ENCODE measurements at places on chromosomes 2 and 18. TPM values are rescaled to one million over a fixed set of nuclear protein-coding genes. Genes with fewer than 3 reads are reported as not detected.

DNA sequence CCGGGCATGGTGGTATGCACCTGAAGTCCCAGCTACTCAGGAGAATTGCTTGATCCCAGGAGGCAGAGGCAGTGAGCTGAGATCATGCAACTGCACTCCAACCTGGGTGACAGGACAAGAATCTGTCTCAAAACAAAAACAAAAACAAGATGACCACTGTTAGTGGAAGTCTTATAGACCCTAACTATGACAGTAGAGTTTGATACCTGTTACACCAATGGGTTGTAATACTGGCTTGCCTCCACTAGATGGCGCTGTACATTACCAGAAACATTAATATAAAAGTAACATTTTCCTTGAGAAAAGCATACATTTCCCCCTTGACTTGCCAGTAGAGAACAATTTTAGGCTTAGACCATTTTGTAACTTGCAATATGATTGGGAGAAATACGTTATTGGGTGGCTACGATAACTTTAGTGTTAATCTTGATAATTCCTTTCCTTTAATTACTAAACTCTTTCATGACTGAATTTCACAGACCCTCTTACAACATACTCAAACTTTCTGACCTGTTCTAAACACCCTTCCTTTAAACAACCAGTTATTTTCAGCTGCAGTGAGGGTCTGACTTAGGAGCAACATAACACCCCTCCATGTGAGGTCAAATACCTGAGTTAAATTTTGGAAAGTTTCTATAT, 19.5 kb downstream of the SLC25A52 start:
- H3K4me3 ChIP-seq: no peak overlapping the region
- H3K27ac ChIP-seq: no peak overlapping the region
- no peaks in the 10 kb centered on the region for H3K36me3 ChIP-seq
- H3K4me1 ChIP-seq: no peaks in the 10 kb centered on the region
- no peaks in the 10 kb centered on the region for H3K27me3 ChIP-seq

DNA sequence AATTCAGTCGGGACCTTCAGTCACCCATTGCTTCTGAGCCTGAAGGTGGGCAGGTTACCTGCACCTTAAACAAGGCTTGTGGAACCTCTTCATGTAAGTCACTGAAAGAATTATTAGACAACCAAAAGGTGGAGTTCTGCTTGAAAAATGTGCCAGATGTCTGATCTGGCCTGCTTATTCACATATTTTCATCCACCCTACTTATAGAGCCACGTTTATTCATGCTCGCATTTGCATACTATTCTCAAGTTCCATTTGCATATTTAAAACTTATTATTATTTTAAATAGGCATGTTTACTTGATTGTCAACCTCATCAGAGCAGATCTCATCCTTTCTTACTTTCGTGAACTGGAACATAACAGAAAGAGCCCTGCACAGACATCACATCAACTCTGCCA, 140.0 kb upstream of the NABP1 start:
- no peak overlapping the region for H3K27ac ChIP-seq
- no peaks in the 10 kb centered on the region for H3K4me1 ChIP-seq
- no peaks in the 10 kb centered on the region for H3K36me3 ChIP-seq
- no peak for DNase-seq
- peaks cover 10% of the 10 kb centered on the region for H3K27me3 ChIP-seq
- no peak overlapping the region for H3K4me3 ChIP-seq

DNA sequence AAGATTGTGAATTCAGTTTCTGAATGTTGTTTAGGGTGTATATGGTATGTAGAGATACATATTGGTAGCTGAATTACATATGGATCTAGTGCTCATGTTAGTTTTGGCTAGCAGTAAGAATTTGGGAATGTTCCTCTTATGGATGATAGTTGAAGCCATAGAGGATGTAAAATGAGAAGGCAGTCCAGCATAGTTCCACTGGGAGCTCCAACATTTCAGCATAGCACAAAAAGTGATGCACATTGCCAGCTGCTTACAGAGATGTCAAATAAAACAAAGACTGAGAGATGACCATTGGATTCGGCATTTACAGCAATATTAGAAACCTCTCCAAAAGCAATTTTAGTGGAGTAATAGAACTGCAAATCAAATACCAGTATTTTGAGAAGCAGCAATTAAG, 77.4 kb downstream of the EML4 start:
- peaks cover 29% of the 10 kb centered on the region for H3K36me3 ChIP-seq
- no peak overlapping the region for H3K4me3 ChIP-seq
- H3K27ac ChIP-seq: no peak overlapping the region
- H3K27me3 ChIP-seq: no peaks in the 10 kb centered on the region

- no peaks in the 10 kb centered on the region for H3K36me3 ChIP-seq
- H3K4me3 ChIP-seq: no peak overlapping the region
- no peak for DNase-seq
These were observed 77.1 kb downstream of the SPRED2 start for GRCh38 chr2:65355186-65355831.

DNA sequence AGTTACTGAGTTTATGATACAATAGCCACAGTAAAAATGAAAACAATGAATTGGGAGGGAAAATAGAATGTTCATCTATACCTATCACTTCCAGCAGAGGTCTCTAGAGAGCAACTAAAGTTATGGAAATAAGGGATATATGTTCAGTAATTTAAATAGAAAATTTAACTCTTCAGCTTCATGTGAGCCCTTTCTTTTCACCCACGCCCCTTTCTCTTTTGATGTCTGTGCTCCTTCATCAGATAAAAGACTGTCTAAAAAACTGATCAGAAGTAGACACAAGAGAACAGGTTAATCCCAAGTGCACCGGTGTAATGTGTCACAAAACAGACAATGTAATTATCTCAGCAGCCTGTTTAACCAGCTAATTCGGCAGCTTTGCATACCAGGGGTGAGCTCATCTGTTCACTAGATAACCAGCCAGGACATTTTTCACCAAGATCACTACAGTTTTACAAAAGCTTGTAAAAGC, 238.5 kb upstream of the ERBB4 start:
- no peak overlapping the region for H3K27ac ChIP-seq
- no peak for DNase-seq
- H3K4me1 ChIP-seq: peaks cover 6% of the 10 kb centered on the region

GRCh38 chr2:215870088-215870490, 143.3 kb downstream of the MREG start:
- H3K36me3 ChIP-seq: no peaks in the 10 kb centered on the region
- H3K27ac ChIP-seq: no peak overlapping the region
- peaks cover 4% of the 10 kb centered on the region for H3K27me3 ChIP-seq
- no peak for DNase-seq

GRCh38 chr2:240930631-240931318, 24.6 kb downstream of the CROCC2 start:
- H3K36me3 ChIP-seq: no peaks in the 10 kb centered on the region
- no peak overlapping the region for H3K27ac ChIP-seq
- H3K4me3 ChIP-seq: no peak overlapping the region
- H3K4me1 ChIP-seq: no peaks in the 10 kb centered on the region
- no peaks in the 10 kb centered on the region for H3K27me3 ChIP-seq

GRCh38 chr2:236036045-236036444, 132.1 kb downstream of the GBX2 start:
- H3K27ac ChIP-seq: no peak overlapping the region
- no peaks in the 10 kb centered on the region for H3K36me3 ChIP-seq
- H3K27me3 ChIP-seq: no peaks in the 10 kb centered on the region

DNA sequence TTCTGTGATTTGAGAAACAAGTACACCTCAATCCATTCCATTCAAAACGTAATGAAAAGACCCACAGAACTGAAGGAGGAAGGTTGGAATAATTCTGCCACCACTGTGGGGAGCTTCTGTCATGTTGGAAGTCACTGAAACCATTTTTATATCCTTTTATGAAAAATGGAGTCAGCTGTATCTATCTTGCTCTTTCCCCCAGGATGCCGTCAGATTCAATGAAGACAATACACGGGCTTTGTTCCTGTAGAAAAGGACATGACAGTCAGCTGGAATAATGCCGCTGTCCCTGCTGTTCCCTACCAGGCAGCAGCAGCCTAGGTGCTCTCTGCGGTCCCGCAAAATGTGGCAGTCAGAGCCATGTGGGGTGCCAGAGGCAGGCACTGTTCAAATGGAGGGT, 52.5 kb upstream of the APCDD1 start:
- no peak for DNase-seq
- no peak overlapping the region for H3K27ac ChIP-seq
- H3K4me1 ChIP-seq: no peaks in the 10 kb centered on the region
- H3K36me3 ChIP-seq: no peaks in the 10 kb centered on the region
- H3K27me3 ChIP-seq: peaks cover 22% of the 10 kb centered on the region
- no peak overlapping the region for H3K4me3 ChIP-seq

Gene SAG
- total RNA-seq: 0.05 TPM

Gene RAB11FIP5
- 10.7 TPM for total RNA-seq

Gene PDCD1
- 42.0 TPM for total RNA-seq

Gene INO80B
- total RNA-seq: 45.2 TPM

Gene MTA3
- total RNA-seq: 39.7 TPM

Gene INO80C
- 34.9 TPM for total RNA-seq

Gene LIMS4
- 0.21 TPM for total RNA-seq

Gene CYP1B1
- 8.6 TPM for total RNA-seq

Gene PRKCE
- 21.5 TPM for total RNA-seq
